Kasumi-1 (cell line): ENCODE measurements at places on chromosomes 6 and 20.

DNA sequence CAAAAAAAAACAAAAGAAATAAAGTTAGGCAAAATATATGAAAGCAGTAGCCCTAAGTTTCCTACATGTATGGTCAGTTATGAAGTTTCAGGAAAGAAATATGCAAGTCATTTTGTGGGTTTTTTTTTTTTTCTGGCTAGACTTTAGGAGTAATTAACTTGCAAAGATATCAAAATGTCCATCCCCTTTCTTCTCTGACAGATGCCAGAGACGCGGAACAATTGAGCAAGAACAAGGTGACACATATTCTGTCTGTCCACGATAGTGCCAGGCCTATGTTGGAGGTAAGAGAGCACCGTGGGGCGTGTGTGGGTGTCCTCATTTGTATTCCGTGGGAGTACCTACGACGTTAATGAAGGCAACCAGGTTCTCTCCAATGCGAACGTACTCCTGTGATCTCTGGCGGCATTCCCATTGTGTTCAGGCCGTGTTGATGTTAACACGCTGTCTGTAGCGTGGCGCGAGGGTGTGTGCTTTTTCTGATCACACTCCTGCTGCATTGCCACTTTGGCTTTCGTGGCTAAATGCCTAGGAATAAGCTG is 19.5 kb downstream of the DUSP22 start:
- DNase-seq, result no peak

- peak; percentile 55 for DNase-seq
Measured at GRCh38 chr20:48722002-48722731, 105.6 kb downstream of the PREX1 start.

- DNase-seq, result no peak
Measured at GRCh38 chr20:19880256-19881079, 122.4 kb downstream of the RIN2 start.

- DNase-seq, result peak; percentile 60
Measured at GRCh38 chr20:51460569-51461265, 81.8 kb downstream of the NFATC2 start.

DNA sequence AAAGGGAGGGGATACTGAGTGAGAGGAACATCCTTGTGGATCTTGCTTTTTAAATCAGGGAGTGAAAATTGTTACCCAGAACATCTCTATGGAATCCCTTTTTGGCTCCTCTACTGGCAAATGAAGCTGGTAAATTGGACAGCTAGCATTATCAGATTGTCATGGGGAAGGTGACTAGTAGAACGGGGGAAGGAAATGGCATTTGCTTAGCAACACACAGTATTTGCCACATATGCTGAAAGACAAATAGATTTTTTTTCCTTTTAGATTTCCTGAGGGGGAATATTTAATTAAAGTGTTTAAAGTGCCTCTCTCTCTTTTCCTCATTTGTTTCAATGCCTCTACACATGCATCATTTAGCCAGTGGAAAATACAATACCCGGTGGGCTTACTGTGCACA is 573.5 kb downstream of the BCKDHB start:
- no peak for DNase-seq

DNA sequence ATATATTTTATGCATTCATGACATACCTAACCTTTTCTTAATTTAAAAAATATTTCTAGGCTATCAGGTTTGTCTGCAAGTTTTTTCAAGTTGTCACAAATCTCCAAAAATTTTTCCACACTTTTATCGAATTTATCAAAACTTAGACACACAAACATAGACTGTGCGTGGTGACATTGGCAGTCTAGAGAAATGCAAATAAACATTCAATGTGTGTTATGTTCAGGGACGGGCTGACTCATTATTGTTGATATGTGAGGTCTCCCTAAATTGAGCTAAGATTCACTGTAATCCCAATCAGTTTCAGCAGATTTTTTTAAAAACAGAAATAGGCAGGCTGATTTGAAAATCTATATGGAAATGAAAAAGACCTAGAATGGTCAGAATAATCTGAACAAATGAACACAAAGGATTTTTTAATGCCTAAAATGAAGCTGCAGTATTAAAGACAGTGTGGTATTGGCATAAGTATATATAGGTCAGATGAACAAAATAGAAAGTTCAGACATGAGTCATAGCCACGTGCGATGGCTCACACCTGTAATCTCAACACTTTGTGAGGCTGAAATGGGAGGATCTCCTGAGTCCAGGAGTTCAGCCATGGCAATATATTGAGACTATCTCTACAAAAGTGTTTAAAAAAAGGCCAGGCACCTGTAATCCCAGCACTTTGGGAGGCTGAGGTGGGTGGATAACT is 19.2 kb downstream of the BLTP3A start:
- no peak for DNase-seq

DNA sequence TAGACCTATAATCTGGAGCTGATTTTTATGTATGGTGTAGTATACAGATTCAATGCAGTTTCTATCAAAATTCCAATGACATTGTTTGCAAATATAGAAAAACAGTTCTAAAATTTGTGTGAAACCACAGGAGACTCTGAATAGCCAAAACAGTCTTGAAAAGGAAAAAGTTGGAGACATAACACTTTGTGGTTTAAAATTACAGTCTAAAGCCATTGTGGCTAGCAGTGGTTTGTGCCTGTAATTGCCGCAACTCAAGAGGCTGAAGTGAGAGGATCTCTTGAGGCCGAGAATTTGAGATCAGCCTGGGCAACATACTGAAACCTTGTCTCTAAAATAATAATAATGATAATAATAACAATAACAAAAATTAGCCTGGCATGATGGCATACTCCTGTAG is 213.7 kb downstream of the CDKAL1 start:
- no peak for DNase-seq

- DNase-seq, result no peak
Measured at GRCh38 chr20:63974402-63975200, 4.8 kb downstream of the SAMD10 start.

DNA sequence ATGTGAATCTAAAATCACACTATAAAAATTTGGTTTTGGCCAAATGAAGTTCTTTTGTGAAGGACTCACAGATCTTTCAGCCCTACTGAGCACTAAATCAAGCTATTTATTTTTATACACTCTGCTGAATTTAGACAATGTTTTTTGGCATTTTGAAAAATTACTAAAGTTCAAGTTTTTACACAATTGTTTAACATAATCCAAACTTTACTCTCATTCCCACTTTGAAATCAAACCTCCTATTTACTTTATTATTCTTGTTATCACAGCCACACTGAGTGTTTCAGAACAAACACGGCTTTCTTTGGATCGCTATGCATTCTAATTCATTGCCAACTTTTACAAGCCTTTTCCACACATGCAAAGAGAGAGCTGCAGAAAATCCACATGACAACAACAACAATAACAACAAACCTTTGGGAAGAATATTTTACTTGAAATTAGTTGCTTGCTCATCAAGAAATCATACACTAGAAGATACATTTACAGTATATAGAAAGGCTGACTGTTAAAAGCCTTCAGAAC is 49.1 kb upstream of the TMEM30A start:
- DNase-seq, result no peak

DNA sequence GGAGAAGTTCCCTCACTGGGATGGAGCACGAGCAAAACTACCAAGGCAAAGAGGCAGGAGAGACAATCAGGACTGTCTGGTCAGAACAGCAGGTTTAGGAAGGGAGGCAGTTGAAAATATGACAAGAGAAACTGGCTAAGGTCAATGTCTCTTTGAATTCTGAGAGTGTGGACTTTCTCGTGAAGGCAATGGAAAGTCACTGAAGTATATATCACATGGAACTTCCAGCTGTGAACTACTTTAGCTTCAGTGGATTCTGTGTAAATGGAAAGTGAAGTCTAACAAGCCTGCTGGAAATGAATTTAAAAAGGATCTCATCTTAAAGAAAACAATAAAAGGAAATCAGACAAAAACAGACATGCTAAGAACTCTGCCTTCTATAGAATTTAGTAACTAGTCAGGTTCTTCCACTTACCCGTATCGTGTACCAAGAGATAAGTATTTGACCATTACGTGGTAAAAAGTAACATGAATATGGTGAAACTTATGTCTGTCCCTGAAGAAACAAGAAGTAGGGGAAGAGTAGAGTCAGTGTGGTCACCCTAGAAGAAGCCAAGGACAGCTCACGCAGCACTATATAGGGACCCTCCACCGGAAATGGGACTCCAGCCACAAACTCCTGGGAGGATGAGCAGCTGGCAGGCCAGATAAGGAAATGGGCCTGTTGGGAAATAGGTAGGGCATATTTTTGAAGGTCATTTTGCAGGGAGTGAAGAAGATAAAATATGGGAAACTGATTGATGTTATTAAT is 123.4 kb downstream of the MAP7 start:
- DNase-seq, result peak; percentile 64

GRCh38 chr20:52913650-52914387 is 58.3 kb upstream of the TSHZ2 start:
- DNase-seq, result no peak

GRCh38 chr6:24694198-24694597 is 24.8 kb downstream of the C6orf62 start:
- no peak for DNase-seq

DNA sequence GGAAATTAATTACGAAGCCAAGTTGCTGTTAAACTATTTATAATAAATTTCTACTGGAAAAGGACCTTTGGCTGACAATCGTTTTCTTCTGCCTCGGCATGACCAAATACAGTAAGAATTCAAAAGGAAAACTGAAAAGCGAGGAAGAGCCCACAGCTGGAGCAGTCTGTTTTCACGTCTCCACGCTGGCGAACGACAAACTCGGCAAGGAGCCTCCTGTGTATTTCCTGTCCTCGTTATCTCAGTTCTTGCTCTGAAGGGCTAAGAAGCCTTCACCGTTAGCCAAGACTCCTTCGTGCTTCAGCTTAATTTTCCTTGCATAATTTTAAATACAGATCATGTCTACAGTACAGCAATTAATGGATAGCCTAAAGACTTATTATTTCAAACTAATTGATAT is 214.3 kb upstream of the PLCB4 start:
- DNase-seq, result no peak

GRCh38 chr20:1803061-1803931 is 91.9 kb upstream of the SIRPA start:
- DNase-seq, result peak; percentile 82

- no peak for DNase-seq
Measured at GRCh38 chr20:41394081-41394480, 27.5 kb upstream of the EMILIN3 start.

DNA sequence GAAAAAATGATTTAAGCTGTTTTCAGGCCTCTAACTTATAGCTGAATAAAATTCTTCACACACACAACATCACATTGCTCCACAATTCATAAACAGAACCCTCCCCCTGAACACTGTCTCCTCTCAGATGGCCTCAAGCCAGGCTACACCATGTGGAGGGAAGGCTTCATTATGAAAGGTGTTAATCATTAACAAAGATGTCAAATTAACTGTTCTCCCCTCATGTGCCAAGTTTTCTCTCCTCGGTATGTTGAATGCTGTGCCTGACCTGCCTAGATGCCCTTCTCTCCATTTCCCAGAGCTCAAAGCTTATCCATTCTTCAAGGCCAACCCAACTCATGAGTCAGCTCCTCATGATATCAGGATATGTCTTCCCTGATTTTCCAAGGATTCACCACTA is 210.4 kb downstream of the GMDS start:
- no peak for DNase-seq

GRCh38 chr20:10470276-10470675 is 35.2 kb downstream of the SLX4IP start:
- no peak for DNase-seq

- DNase-seq, result no peak
Measured at GRCh38 chr6:167975458-167975857, 22.0 kb upstream of the KIF25 start.

GRCh38 chr20:58630063-58630462 is 21.0 kb upstream of the STX16 start:
- no peak for DNase-seq

GRCh38 chr6:86563197-86563596 is 374.1 kb upstream of the HTR1E start:
- DNase-seq, result no peak

- DNase-seq, result no peak
Measured at GRCh38 chr6:135904666-135905065, 53.2 kb downstream of the PDE7B start.

DNA sequence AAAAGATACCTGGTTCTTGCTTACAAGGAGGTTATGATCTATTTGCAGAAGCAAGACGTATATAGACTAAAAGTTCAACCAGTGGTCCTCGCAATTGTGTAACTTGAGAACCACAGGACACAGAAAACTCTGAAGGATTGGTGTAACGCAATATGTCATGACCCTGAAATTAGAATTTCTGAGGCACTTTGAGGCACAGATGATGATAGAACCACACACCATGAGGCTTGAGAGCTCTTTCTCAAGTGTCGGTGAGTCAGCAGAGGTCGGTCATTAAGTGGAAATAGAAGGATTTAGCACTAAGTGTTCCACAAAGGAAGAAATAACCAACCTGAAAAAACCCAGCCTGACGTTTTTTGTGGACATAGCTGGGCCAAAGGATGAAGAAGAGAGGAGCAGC is 15.3 kb upstream of the CCN2 start:
- DNase-seq, result no peak

GRCh38 chr6:15441215-15441868 is 195.5 kb downstream of the JARID2 start:
- peak; percentile 84 for DNase-seq

- DNase-seq, result no peak
Measured at GRCh38 chr6:159808647-159809046, 8.6 kb downstream of the PNLDC1 start.

GRCh38 chr6:92538275-92538674 is 881.1 kb downstream of the EPHA7 start:
- no peak for DNase-seq

GRCh38 chr20:17833036-17833674 is 133.4 kb downstream of the BANF2 start:
- no peak for DNase-seq

DNA sequence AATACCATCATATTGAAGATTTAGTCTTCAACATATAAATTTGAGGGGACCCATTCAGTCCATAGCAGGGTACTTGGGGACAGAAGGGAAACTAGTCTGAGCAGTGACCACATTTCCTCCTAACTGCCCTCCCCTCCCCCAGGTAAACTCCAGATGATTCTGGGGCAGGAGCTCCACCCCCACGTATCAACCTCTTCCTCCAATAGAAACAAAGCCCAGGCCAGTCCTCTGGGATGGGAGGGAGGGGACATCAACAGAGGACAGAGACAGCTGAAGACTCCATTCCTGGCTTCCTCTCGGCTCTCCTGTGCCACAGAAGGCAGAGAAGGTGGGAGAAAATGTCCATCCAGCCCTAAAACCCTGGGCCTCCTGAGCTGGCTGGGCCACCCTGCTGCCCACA is 85.0 kb upstream of the TOP1 start:
- DNase-seq, result no peak

- DNase-seq, result no peak
Measured at GRCh38 chr6:133899556-133899955, 10.6 kb downstream of the TCF21 start.

DNA sequence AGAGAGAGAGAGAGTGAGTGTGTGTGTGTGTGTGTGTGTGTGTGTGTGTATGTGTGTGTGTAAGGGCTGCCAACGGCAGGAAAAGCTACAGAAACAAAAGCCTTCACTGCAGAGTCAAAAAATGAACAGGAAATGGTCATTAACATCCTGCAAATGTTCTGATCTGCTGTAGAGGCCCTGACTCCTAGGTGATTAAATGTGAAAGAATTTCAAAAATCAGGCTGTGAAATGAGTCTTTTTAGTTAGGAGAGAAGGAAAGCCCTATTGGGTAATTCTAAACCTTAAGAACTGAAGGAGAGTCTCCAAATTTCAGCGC is 166.5 kb upstream of the MYLIP start:
- peak; percentile 15 for DNase-seq

GRCh38 chr6:159104163-159104925 is 59.6 kb upstream of the TAGAP start:
- peak; percentile 87 for DNase-seq
